ENCODE measurements at places on chromosomes 12 and 14.
A peak's percentile ranks its signal among the peaks of the same experiment; 100 is the strongest.

DNA sequence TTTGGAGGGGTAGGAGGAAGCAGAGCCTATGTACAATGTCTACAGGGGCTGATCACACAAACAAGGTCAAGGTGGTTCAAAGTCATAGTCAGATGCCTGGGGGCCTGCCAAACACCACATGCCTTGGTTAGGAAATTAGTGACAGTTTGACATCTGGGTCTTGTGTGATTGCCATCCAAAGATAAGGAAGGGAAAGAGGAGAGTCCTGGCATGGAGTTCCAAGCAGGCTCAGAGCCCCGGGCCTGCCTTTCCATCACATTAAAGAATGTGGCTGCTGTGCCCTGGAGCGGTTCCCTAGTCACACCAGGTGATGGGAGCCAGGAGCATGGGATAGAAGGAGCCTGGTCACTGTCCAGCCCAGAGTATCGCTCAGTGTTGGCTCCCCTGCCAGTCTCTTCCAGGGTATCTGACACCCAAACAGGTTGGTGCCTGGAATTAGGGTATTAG, 53.6 kb upstream of the BCL2L14 start:
- DNase-seq = no peak

- DNase-seq = no peak
These were observed 568.7 kb downstream of the MED13L start for GRCh38 chr12:115708801-115709200.

DNA sequence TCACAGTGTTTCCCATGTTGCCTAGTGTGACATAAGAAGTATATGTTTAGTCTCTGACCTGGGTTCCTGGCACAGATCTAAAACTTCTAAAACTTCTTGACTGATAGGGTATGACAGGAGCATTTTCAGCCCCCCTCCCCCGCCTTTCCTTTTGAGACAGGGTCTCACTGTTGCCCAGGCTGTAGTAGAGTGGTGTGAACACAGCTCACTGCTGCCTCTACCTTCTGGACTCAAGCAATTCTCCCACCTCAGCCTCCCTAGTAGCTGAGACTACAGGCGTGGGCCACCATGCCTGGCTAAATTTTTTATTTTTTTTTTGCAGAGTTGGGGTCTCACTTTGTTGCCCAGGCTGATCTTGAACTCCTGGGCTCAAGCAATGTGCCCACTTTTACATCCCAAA, 421.1 kb upstream of the RGS6 start:
- DNase-seq = no peak

- DNase-seq = no peak
These were observed at the start of gene RNU6-7 for GRCh38 chr14:32201816-32202490. Gene RNU6-7, plus strand, starts transcription at chr14:32202045.

- DNase-seq = no peak
These were observed 1092.1 kb upstream of the TMEM132C start for GRCh38 chr12:127174881-127175280.

- no peak for DNase-seq
These were observed 2.8 kb downstream of the TNS2 start for GRCh38 chr12:53052419-53053217.

- no peak for DNase-seq
These were observed 44.2 kb upstream of the MMP17 start for GRCh38 chr12:131783915-131784541.

- no peak for DNase-seq
These were observed 6.3 kb upstream of the OR4E2 start for GRCh38 chr14:21647380-21647779.

GRCh38 chr14:31920989-31921650, 156.0 kb upstream of the ARHGAP5 start:
- DNase-seq = no peak

DNA sequence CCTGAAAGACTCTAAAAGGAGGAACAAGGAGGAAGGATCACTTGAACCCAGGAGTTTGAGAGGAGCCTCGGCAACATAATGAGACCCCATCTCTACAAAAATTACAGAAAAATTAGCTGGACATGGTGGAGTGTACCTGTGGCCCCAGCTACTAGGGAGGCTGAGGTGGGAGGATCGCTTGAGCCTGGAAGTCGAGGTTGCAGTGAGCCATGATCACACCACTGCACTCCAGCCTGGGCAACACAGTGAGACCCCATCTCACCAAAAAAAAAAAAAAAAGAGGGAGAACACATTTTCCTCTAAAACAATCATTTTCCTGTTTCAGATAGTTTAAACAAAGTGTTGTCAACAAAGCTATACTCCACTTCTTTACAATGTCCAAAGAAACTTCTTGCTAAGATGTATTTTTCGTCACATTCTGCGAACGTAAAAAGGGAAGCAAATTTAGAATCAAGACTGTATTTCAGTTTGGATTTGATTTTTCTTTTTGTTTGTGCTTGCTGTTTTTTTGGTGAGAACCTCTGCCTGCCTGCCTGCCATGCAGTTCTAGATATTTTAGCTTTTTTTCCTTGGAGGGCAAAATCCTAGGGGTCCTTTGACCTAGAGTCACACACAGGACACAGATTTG, 5.1 kb downstream of the HCAR1 start:
- no peak for DNase-seq

GRCh38 chr12:30423330-30423729, 272.3 kb downstream of the IPO8 start:
- DNase-seq = no peak

GRCh38 chr12:89351489-89352241, 636 bp downstream of the DUSP6 start:
- DNase-seq = no peak

DNA sequence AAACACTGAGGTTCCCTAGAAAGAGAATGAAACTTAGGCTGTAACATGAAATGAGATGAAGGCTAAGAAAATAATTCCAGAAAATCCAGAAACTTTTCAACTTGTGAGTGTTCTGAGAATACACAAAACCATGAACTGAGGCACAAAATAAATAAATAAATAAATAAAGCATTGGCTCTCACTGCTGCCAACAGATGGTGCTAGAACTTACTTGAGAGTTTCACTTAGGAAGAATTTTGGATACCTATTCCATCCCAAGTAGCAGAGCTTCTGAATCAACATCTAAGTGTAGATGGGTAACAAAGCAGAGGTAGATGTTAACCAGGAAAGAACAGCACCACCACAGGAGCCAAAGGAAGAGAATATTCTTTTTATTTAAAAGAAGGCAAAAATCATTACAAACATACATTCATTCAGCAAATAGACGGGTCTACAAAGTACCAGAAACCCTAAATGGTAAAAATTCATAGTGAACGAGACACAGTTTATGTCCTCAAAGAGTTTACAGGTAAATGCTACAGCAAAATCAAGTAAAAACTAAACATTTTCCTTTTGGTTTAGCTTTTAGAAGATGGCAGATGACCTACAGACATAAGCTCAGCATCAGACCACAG, 16.7 kb downstream of the EPS8 start:
- DNase-seq = no peak

DNA sequence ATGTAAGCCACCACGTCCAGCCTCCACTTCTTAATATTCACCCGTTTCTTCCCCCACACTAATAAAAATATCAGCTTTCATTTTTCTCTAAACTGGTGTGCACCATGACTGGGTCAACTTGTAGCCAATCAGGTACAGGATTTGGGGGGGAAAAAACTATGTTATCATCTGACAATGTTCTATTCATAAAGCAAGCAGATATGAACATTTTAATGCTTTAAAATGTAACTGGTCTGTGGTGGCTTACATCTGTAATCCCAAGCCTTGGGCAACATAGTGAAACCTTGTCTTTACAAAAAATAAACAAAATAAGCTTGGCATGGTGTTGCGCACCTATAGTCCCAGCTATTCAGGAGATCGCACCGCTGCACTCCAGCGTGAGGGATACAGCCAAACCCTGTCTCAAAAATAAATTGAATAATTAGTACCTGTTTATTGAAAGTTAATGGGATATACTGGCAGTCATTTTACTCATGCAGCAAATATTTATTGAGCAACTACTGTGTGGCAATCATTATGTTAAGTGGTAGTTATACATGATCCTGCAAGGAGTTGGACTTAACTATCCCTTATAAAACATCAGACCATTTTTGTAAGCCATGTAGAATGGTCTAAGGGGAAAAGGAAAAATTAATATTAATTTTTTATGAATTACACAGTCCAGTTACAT, 15.3 kb upstream of the ITPR2 start:
- DNase-seq = no peak

GRCh38 chr14:98754343-98755020, 517.5 kb downstream of the BCL11B start:
- no peak for DNase-seq

GRCh38 chr14:23285530-23286019, 357 bp downstream of the HOMEZ start:
- DNase-seq = no peak

DNA sequence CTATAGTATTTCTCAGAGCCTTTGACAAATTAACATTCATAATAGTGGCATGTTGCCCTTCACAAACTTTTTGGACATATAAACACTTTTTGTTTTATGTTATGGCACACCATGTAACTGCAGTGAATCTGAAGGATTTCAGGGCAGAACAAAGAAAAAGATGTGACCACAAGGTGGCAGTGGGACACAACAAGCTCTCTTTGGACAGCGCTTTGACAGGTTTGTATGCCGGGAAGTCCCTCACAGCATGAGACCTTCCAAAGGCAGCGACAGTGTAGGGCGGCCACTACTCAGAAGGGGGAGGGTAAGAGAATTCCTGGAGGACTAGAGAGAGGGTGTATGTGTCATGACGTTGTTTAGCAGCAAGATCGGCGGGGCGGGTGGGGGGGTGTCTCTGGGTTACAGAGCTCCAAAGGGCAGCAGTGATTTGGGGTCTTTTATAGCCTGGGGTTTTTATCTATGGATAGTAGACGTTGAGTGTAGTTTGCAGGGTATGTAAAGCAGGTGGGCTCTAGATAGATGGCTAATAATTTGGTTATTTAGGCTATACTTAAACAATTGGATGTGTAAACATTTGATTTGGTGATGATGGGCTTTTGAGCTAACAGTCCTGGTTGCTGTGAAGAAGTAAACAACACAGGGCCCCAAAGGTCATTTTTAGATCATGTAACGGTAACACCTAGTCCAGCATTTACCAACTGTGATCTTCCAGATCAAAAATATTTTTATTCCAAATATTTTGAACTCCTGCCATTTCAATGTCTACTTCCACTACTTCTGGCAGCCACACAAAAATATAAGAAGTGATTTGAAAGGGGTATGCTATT, 22.9 kb downstream of the ETFBKMT start:
- DNase-seq = peak; percentile 9

GRCh38 chr12:60842181-60842580, 1246.4 kb downstream of the SLC16A7 start:
- DNase-seq = no peak

GRCh38 chr12:124704619-124705018, 137.2 kb upstream of the NCOR2 start:
- DNase-seq = no peak

DNA sequence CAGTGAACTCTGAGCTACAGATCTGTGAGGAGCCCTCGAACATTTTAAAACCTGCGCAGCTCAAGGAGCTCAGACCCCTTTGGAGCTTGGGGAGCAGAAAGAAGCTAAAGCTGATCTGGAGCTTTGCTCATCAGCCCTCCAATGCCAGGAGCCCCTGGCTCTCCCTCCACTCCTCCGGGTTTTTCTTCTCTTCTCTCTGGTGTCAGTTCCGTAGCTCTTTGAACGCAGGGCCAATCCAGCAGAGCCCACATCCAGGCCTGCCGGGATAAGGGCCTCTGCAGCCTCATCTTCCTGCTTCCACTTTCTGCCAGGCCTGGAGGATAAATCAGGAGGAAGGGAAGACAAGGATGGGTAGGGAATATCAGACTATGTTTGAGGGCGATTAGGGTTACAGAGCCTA, 6.0 kb downstream of the HOXC4 start:
- DNase-seq = no peak

DNA sequence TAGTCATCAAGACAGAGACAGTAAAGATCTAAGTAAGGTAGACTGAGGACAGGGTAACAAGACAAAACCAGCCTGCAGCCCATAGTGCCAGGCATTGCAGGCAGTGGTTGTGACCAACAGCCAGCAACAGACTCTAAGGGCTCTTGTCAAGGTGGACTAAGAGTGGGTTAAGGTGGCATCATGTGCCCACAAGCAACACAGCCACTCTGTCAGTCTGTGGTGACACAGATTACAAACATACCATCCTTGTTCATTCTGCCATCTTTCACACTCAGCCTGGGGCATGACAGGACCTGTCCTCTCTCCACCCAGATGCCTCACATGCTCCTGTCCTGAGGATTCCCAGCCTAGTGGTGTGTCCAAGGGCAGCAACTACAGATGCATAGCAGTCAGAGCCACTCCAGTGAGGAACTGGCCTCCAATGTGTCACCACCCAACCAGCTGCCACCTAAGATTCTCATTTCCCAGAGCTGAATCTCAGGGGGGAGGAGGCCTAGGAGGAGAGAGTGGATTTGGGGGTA, 28.3 kb downstream of the VDR start:
- no peak for DNase-seq

GRCh38 chr12:125579916-125580315, 514.7 kb downstream of the AACS start:
- no peak for DNase-seq

DNA sequence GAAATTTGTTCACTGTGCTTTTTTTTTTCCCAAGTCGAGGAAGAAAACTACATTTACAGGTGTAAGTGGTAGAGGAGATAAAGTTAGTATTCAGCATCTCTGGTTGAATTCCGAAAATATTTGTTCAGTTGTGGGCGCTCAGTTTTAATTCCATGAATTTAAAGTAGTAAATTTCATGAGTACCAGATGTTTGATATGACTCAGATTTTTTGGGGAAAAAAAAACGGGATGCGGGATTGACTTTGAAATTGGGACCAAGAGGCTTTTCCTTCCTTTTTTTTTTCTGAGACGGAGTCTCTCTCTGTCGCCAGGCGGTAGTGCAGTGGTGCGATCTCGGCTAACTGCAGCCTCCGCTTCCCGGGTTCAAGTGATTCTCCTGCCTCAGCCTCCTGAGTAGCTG, 1.6 kb downstream of the TULP3 start:
- DNase-seq = no peak

DNA sequence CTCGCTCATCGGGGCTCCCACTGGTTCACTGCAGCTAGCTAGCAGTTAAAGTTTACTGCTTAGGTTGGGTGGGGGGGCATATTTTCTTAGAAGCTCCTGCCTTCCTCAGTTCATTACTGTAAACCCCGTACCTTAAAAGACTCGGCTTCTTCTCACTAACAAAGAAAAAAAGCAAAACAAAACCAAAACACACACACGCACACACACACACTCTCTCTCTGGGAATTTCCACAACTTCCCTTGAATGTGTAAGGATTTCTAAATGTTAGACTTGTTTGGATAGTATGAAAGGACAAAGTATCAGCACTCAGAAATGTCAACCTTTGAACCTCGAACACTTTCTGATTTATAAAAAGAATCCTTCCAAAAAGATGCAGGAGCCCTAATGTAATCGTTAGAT, 927 bp downstream of the PTHLH start:
- DNase-seq = no peak

DNA sequence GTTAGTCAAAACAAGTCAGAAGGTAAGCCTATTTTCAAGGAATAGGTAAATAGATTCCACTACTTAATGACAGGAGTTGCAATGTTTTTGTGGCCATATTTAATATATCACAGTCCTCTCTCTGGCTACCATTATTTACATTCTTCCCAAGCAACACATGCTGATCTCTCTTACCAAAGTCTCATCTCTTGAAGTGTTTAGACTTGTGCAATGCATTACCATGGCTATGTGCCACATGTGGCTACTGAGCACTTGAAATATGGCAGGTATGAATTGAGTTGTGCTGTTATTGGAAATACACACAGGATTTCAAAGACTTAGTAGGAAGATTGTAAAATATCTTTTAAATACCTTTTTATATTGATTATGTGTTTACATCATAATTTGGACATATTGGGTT, 262.4 kb upstream of the PDE3A start:
- no peak for DNase-seq

GRCh38 chr14:64410084-64410774, 22.1 kb downstream of the MTHFD1 start:
- no peak for DNase-seq

- no peak for DNase-seq
These were observed 2.8 kb downstream of the NKX2-8 start for GRCh38 chr14:36579573-36580140.

Measured in esophagus squamous epithelium (tissue), 5 donors.